Left lung (tissue), 14 donors: ENCODE measurements at places on chromosomes 4 and X. TPM values are rescaled to one million over a fixed set of nuclear protein-coding genes. Genes with fewer than 3 reads are reported as not detected.

The TCP11X2 gene
- not detected for total RNA-seq

The KCND1 gene
- 4.3 TPM for total RNA-seq

The SPIN3 gene
- total RNA-seq, result 10.3 TPM

The CLDN2 gene
- total RNA-seq, result 2.9 TPM

GRCh38 chr4:140884431-140885058 lies 128.4 kb upstream of the TBC1D9 start:
- no peaks in the 10 kb centered on the region for H3K4me1 ChIP-seq
- no peaks in the 10 kb centered on the region for H3K36me3 ChIP-seq
- H3K27ac ChIP-seq, result no peak overlapping the region
- no peaks in the 10 kb centered on the region for H3K27me3 ChIP-seq

DNA sequence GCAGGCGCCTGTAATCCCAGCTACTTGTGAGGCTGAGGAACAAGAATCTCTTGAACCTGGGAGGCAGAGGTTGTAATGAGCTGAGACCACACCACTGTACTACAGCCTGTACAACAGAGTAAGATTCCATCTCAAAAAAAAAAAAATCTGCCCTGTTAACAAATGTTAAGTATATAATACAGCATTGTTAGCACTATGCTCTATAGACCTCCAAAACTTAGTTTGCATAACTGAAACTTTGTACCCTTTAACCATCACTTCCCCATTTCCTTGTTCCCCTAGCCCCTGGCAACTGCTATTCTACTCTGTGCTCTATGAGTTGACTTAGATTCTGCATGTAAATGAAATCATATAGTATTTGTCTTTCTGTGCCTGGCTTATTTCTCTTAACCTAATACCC lies 76.7 kb downstream of the TAB3 start:
- no peak overlapping the region for H3K27ac ChIP-seq
- no peaks in the 10 kb centered on the region for H3K27me3 ChIP-seq
- no peak for DNase-seq
- H3K4me1 ChIP-seq, result no peaks in the 10 kb centered on the region
- H3K36me3 ChIP-seq, result no peaks in the 10 kb centered on the region
- H3K4me3 ChIP-seq, result no peak overlapping the region

GRCh38 chrX:54945224-54945623 lies 24.6 kb downstream of the TRO start:
- DNase-seq, result no peak
- H3K4me1 ChIP-seq, result no peaks in the 10 kb centered on the region
- no peak overlapping the region for H3K4me3 ChIP-seq
- no peaks in the 10 kb centered on the region for H3K27me3 ChIP-seq
- H3K27ac ChIP-seq, result no peak overlapping the region

DNA sequence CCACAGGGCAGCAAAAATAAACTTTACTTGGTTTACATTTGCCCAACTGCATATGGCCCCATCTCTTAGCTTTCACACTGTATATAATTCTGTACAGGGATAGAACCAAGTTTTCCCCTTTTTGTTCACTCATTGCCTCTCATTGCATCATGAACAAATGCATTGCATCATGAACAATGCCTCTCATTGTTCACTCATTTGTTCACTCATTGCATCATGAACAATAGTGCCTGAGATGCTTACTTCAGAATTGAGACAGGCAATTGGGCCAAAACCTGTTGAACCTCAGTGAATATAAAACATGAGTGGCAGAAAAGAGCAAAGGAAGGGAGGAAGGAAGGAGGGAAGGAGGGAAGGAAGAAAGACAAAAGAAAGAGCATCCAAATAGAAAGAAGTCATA lies 98.2 kb downstream of the SOWAHB start:
- DNase-seq, result no peak
- H3K4me1 ChIP-seq, result no peaks in the 10 kb centered on the region
- no peaks in the 10 kb centered on the region for H3K36me3 ChIP-seq
- no peak overlapping the region for H3K4me3 ChIP-seq

GRCh38 chr4:2824329-2824835 lies 19.3 kb upstream of the ADD1 start:
- H3K4me1 ChIP-seq, result peaks cover 10% of the 10 kb centered on the region
- peak; percentile 67 for DNase-seq
- no peaks in the 10 kb centered on the region for H3K27me3 ChIP-seq
- H3K4me3 ChIP-seq, result no peak overlapping the region
- H3K36me3 ChIP-seq, result no peaks in the 10 kb centered on the region
- H3K27ac ChIP-seq, result no peak overlapping the region
